ENCODE measurements at places on chromosomes 2 and 18.

GRCh38 chr2:95264624-95265023, 9.6 kb upstream of the PROM2 start:
- DNase-seq = no peak

DNA sequence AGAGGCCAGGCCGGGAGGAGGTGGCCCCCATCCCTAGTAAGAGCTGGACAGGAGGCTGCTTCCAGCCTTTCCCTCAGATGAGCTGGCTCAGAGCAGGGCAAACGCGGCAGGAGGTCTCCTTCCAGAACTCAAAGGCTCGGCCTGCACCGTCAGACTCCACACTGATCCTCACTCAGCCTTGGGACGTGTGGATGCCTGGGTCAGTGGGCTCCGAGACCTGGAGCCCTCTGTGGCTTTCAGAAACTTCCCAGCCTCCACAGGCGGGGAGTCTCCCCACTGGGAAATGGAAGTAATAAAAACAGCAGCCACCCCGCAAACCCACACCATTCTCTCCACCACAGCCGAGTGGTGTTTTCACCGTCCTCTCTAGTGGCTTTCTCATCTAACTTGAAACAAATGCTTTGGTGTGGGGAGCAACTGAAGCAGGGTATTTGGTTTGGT, 54.3 kb downstream of the INPP5D start:
- DNase-seq = no peak

- no peak for DNase-seq
Measured at GRCh38 chr18:58208207-58208932, 164.3 kb downstream of the NEDD4L start.

- DNase-seq = no peak
Measured at GRCh38 chr18:26414901-26415440, 133.4 kb downstream of the KCTD1 start.

GRCh38 chr2:171545086-171545485, 22.8 kb downstream of the CYBRD1 start:
- no peak for DNase-seq

GRCh38 chr2:102603904-102604303, 15.4 kb upstream of the SLC9A2 start:
- DNase-seq = no peak

- no peak for DNase-seq
Measured at GRCh38 chr18:44386401-44386800, 294.3 kb upstream of the SETBP1 start.

- peak; percentile 23 for DNase-seq
Measured at GRCh38 chr18:71028285-71028762, 739.5 kb downstream of the SOCS6 start.

DNA sequence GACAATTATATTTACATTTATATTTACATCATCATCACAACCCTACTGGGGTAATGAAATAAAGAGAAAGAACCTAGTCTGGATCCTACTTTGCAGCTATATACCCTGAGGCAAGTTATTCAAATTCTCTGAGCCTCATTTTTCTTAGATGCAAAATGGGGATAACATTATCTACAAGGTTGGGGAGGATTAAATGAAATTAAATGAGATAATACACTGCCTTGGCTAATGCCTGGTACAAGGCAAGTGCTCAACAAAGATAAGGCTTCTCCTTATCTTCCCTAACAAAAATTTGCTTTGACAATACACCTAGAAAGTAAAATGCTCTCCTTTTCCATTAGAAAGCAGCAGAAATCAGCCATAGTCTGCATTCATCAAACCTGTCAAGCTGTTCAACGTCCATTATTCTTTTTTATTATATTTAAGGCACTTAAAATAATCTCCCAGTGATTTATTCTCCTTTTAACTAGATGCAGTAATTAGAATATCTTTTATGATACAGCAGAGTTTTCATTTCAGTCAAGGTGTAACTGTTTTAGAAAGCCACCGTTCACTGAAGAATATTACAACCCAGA, 44.8 kb downstream of the TCF4 start:
- no peak for DNase-seq

GRCh38 chr18:75029481-75029880, 179.5 kb downstream of the PTGR3 start:
- no peak for DNase-seq

DNA sequence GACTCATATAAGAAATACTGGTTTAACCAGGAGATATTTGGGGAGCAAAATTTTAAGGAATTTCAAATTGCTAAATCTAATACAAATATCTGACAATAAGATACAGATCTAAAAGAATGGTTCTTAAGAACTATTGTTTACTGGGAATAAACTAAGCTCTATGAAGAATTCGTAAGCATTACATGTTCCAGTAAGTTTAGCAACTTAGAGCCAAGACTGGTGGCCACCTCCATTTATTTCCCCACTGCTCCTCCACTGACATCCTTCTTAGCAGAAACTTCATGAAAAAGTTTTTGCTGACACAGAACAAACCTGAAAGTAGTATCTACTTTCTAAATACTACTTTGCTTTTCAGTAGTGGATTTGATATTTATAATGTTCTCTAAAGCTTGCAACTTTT, 83.0 kb downstream of the ACSL3 start:
- no peak for DNase-seq

DNA sequence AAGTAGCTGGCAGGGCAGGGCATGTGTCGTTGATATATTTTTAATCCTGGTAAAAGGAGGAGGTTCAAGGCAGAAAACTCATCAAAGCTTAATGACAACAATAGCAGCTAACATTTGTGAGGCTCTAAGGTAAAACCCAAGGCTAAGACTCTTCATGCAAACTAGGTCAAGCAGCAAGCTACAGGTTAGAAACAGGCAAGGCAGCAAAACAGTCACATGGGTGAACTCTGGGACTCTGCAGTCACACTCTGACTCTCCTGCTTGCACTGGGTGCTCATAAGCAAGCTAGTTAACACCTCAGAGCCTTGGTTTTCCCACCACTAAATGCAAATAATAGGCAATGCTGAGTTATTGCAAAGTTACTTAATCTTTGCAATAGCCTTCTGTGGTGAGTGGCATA, 7.9 kb downstream of the IL1RN start:
- no peak for DNase-seq

- no peak for DNase-seq
Measured at GRCh38 chr18:35088921-35089320, 47.7 kb downstream of the MAPRE2 start.

DNA sequence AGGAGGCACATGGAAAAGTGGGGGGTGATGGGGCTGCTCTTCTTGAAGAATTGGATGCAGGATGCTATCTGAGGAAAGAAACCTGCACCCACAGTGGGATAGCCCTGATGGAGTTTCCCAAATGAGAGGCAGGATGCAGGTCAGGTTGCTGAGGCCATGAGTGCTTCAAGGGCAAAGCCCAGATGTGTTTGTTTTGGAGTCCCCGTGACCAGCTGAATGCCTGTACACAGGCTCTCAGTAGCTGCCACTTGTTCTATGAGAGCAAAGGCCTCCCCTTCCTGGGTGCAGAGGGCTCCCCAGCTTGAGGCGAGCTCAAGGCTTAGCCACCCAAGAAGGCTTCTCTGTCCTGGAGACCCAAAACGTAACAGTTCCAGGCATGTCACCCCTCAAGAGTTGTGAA, 192.7 kb downstream of the SEPTIN10 start:
- no peak for DNase-seq

DNA sequence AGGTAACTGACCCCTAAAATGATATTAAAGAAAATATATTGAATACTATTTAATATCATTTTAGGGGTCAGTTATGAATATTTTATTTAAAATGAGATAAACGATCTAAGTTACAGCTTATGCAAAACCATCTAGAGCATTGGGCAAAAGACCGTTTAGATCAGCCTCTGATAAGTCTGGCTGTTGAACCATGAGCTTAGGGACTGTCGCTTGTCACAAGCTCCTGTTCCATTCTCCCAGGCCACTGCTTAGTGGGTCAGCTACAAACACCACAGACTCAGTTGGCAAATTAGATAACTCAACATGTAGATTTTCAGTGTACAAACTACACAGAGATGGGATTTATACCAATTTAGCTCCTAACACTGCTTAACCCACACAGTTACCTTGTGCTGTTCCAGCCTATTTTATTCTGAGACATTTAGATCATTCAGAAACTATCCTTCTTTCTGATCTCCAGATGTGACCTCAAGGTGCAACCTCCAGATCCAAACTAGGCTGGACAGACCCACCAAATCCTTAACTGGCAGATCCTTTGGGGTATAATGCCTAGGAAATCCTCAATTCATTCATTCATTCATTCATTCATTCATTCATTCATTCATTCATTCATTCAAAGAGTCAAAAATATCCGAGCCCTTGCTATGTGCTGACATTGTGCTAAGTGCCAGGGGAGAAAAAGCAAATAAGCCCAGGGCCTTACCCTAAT, 82.8 kb downstream of the HRH4 start:
- DNase-seq = no peak

- DNase-seq = no peak
Measured at GRCh38 chr18:10863026-10863425, 286.3 kb downstream of the PIEZO2 start.

DNA sequence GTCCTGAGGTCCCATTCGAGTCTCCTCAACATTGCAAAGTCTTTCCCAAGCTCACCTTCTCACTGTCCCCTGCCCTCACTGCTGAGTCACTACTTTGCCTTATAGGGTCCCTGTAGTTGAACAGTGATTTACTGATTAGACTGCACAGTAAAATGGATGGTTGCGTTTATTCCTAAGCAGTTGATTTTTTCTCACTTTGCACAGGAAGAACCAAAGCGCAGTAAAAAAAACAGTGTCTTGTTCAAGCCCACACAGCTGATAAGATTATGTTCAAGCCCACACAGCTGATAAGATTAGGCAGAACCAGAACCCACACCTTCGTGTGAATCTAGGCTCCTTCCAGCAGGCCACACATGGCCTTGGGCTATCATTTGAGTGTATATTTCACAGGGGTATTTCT, 215.3 kb upstream of the COPS8 start:
- no peak for DNase-seq

GRCh38 chr2:82256983-82257632, 1952.6 kb upstream of the LRRTM1 start:
- DNase-seq = no peak

DNA sequence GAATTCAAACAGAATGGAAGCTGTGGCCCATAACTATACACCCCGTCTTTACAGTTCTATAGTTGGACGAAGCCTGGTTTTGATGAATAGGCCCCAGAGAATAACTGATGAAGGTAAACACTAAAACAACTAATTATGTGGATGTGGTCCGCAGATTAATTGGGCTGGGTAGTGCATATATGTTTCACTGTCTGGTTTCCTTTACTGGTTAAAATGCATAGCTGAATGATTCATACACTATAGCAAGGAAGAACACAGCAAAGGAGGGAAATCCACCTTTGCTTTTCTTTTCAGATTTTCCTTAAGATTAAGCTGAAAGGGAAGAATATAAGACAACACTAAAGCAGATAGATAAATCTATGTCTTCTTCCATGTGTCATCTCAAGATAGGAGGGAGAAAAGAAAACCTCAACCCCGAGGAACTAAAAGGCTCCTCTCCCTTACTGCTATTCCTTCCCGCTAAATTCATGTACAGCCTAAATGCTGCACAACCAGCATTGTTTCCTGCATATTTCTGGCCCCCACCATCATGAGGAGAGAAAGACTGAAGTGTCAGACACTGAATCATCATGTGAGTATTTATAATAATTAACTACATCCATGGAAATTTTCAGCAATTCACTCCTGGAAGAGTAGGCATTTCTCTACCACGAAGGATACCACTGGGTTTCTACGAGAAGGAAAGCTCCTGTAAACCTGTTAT, 297.1 kb upstream of the CCDC68 start:
- DNase-seq = no peak

- peak; percentile 71 for DNase-seq
Measured at GRCh38 chr2:168910330-168910729, 9.2 kb downstream of the G6PC2 start.

DNA sequence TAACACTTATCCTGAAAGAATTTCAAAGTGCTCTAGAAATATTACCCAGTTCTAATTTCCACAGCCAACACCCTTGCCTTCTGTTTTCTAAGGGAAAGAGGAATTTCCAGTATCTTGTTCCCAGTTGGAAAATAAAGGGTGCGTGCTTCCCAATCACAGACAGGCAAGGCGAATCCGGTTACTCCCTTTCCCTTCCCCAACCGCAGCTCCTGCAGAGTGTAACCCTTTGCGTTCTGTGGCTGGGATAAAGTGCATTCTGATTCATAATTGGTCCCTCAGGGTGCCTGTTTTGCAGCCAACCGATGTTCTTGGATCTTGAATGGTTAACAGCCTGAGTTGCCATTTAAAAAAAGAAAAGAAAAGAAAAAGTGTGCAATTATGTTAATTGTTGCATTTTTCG, 40.6 kb upstream of the PGAP1 start:
- no peak for DNase-seq

- DNase-seq = no peak
Measured at GRCh38 chr18:9861933-9862332, 23.8 kb upstream of the TXNDC2 start.

DNA sequence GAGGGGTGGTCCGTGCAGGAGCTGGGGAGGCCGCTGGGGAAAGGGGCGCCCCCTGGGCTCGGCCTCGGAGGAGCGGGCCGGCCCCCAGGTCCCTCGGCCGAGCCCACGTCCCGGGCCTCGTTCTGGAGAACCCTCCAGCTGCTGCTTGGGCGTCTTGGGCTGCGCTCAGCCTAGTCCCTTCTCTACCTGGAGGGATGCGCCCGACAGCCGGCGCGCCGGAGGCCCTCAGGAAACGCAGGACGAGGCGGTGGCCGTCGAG, 293 bp upstream of the D2HGDH start:
- no peak for DNase-seq

- peak; percentile 77 for DNase-seq
Measured at GRCh38 chr18:72652990-72653593, 109.0 kb upstream of the CBLN2 start.

DNA sequence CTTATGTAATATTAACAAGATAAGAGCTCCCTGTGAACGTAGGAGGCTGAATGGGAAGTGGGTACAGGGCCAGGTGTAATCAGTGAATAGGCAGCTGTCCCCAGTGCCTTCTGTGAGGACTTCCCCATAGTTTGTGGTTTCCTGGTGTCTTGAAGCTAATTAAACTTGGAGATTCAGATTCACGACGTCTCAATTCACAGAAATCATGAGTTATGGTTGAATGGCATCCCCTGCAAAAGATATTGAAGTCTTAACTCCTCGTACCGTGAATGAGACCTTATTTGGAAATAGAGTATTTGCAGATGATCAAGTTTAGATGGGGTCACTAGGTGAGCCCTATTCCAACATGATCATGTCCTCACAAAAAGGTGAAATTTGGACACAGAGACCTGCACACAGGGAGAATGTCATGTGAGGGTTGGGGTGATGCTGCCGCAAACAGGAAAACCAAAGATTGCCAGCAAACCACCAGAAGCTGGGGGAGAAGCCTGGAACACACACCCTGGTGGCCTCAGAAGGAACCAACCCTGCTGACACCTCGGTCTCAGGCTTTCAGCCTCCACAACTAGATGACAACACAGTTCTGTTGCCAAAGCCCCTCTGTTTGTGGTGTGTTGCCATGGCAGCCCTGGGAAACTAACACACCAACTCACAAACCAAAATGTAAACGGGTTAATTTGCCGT, 13.2 kb downstream of the ARL4C start:
- DNase-seq = no peak

GRCh38 chr2:134201533-134201932, 52.3 kb upstream of the MGAT5 start:
- DNase-seq = peak; percentile 36

- DNase-seq = no peak
Measured at GRCh38 chr2:128280158-128280871, 38.4 kb downstream of the HS6ST1 start.
